ENCODE measurements at places on chromosomes 7 and 10.

- no peak for DNase-seq
Observed at GRCh38 chr10:113661332-113661731, 2.5 kb downstream of the NRAP start.

- DNase-seq, result no peak
Observed at GRCh38 chr7:75660566-75661215, 78.0 kb downstream of the HIP1 start.

- DNase-seq, result no peak
Observed at GRCh38 chr10:108850138-108850854, 1073.0 kb downstream of the XPNPEP1 start.

DNA sequence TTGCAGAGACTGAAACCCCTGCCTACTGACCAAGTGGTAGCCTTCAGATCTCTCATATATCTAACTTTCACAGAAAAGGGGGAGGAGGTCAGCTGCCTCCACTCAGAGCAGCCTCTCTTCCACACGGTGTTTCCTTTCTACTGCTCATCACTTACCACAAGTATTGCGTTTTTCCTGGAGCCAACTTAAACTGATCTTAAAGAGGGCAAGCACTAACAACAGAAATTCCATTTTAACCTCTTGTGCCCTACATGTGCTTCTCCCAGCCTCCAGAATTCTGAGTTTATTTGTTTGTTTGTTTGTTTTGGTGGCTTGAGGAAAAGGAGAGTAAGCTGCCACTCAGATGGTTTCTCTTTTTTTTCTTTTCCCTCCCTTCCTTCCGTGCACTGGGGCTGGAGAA is 19.1 kb downstream of the SKIDA1 start:
- no peak for DNase-seq

DNA sequence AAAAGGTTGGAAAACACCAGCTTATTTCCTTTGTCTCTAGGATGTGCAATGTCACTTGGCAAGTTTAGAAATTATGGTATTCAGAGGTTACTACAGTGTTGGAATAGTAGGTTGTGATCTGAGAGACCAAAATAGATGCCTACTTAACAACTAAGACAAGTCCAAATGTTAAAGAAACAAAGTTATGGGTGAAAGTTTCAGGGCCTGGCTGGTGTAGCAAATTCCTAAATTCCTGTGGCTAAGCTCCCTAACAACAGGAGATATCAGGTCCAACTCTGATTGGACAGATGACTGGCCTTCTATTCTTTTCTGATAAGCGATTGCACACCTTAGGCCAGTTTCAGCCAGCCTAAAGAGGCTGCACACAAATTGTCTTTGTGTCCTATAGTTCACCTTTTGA is 873.5 kb downstream of the REEP3 start:
- no peak for DNase-seq
